ENCODE measurements at places on chromosomes 2 and 18.
A peak's percentile ranks its signal among the peaks of the same experiment; 100 is the strongest.

DNA sequence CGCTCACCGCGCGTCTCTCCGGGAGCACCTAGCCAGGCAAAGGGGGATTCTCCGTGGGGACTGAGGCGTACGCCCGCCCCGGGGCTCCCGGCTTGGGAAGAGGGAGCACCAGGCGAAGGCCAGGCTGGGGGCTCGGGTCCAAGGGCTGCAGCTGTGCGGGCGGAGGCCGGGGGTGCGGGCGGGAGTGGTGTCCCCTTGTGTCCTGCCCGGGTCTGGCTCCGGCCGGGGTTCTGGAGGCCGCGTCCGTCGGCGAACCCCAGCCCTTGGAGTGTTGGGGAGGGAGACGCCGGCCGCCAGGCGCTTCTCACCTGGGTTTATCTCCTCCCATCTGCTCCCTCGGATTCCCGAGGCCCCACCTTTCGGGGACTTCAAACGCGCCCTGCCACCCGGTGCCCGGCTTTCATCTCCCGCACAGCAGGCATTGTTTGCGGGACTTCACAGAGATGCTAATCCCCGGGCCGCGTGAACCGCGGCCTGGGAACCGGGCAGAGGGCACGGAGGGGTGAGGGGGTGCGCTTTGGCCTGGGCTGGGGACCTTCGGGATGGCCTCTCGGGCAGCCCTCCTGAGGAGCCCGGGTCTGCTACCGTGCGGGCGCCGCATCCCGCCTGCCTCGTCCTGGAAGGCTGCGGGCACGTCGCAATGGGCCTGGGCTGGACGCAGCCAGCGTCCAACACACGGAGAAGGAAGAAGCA, 5.0 kb upstream of the GBX2 start:
- DNase-seq: no peak

DNA sequence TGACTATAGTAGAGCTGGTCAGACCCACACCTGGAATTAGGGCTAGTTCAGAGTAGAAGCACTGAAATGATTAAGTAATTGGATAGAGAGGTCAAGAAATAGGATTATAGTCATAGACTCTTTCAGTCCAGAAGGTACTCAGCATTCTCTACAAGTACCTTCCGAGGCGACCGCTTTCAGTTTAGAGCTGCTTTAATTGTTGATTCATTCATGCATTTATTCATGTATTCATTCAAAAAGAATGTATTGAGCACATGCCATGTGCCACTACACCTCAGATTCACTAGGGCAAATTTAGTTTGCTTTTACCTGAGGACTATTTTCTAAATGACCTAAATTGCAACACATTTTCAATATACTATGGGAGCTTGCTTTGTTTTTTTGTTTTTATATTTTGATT, 48.7 kb downstream of the CRIM1 start:
- no peak for DNase-seq

- DNase-seq: no peak
These were observed 133.7 kb downstream of the KLHL29 start for GRCh38 chr2:23518481-23519333.

- no peak for DNase-seq
These were observed 204.5 kb upstream of the ARL4C start for GRCh38 chr2:234701421-234701820.

GRCh38 chr2:222933458-222933857, 72.6 kb downstream of the ACSL3 start:
- DNase-seq: no peak

GRCh38 chr2:69680001-69680675, 36.6 kb upstream of the AAK1 start:
- DNase-seq: no peak

DNA sequence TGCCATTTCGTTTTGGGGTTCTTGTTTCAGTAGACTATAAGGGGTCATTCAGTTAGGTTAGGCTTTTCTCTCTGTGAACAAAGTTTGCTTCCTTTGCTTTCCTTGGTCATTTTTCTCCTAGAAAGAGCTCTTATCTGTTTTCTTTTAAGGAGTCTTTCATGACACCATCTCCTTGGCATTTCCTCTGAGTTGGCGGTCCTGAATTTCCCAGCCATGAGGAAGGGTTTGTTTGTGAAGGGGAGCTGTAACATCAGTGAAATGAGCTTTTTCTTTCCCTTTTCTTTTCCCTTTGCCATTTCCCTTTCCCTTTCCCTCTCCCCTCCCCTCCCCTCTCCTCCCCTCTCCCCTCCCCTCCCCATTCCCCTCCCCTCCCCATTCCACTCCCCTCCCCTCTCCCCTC, 61.7 kb downstream of the MAP4K4 start:
- DNase-seq: peak; percentile 86

- DNase-seq: no peak
These were observed 1.5 kb downstream of the APCDD1 start for GRCh38 chr18:10455726-10456453.

GRCh38 chr2:117519721-117520120, 294.8 kb upstream of the DDX18 start:
- no peak for DNase-seq

DNA sequence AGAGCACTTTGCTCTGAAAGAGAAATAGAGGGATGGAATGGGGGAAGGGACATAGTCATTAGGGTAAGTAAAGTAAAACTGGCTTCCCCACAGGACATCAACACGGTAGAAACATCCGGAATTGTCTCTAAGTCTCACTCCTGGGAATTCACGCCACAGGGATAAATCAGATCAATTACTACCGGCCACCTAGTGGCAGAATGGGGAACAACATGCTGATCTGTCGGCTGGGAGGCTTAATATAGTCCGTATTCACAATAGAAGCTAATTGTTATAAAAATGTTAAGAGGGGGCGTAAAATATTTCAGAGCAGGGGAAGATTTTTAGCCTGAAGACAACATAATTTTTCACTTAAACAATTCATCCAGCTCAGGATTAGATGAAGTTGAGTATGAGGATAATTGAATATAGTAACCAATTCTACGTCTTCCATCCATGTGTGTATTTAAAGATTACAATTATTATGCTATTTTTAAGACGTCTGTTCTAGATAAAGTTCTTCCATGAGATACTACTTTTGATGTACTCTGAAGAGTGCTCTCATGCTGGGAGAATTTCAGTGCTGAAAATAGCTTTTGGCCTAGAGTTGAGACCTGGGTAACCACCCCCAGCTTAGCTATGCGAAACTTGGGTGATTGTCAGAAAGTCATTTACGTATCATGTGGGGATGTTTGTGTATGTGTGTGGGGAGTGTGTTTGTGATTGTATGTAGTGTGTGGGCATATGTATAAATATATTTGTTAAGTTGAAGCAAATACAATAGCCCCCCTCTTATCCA, 65.7 kb downstream of the LRRTM1 start:
- peak; percentile 6 for DNase-seq

- no peak for DNase-seq
These were observed 12.1 kb downstream of the CFAP65 start for GRCh38 chr2:219028996-219029828.

DNA sequence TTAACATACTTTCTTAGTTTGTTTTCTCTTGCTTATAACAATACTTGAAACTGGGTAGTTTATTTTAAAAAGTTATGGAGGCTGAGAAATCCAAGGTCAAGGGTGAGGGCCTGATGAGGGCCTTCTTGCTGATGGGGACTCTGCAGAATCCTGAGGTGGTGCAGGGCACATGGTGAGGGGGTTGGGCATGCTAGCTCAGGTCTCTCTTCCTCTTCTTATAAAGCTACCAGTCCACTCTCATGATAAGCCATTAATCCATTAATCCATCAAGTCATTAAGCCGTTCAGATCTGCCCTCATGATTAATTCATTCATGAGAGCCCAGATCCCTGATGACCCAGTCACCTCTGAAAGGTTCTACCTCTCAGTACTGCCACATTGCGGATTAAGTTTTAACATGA, 21.4 kb downstream of the ALMS1 start:
- DNase-seq: no peak

DNA sequence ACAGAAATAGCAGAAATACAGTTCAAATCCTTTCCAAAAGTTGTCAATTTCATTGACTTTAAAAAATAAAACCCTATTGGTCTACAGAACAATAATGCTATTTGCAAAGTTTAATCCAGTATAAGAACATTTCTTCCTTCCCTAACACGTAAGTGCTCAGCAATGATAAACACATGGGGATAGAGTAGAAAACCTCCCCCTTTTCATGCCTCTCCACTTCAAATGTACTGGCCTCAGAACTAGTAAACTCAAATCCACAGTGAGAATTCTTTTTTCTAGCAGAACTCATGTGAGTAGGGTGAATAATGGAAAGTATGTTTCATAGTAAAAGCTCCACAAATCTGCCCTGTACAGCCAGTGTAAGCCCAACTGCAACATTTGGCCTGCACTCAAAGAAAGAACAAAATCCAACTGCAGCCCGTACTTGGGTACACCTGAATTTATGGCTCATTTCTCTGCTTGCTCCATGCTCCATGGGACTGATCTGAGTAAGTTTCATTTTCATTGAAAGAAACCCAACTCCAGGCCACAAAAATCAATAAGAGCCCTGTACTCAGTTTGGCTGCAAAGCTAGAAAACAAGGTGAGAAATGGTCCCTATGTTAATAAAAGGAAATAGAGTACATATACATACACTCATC, 115.0 kb upstream of the RMDN2 start:
- DNase-seq: no peak

- no peak for DNase-seq
These were observed 133.3 kb downstream of the CAMKMT start for GRCh38 chr2:44495035-44495434.

GRCh38 chr2:27084297-27085061, 2.1 kb upstream of the KHK start:
- no peak for DNase-seq

DNA sequence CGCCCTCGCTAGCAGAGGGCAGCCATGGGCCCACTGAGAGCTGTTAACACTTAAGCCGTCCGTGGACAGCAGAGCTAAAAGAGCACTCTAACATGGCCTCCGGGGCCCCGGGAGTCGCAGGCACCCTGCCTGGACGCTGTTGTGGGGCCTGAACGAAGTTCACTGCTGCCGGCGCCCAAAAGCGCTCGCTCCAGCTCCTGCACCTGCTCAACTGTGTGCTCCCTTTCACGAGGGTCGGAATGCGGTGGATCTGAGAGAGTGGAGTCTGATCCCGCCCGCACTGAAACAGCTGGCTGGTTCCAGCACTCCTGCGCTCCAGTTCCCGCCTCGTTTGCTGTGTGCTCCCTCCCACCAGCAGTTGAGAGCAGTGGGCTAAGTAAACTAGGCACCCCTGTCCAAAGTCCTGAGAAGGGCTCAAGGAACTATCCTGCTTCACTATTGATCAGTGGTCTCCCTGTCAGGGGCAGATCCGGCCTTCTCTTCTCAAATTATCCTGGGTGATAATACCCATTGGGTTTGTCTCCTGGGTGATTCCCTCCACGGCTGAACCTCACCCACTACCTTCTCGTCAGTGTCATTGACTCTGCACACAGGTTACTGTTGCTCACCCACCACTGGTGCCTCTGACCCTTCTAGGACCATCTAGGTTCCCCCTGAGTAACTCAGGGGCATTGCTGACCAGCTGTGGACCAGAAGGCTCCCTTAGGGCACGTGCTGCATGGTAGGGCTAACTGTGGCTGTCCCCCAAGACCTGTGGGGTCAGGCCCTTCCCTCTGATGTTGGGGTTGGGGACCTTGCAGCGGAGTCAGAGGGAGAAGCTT, 23.5 kb downstream of the B3GNT7 start:
- DNase-seq: no peak

GRCh38 chr2:204869132-204869823, 324.0 kb downstream of the PARD3B start:
- DNase-seq: no peak

DNA sequence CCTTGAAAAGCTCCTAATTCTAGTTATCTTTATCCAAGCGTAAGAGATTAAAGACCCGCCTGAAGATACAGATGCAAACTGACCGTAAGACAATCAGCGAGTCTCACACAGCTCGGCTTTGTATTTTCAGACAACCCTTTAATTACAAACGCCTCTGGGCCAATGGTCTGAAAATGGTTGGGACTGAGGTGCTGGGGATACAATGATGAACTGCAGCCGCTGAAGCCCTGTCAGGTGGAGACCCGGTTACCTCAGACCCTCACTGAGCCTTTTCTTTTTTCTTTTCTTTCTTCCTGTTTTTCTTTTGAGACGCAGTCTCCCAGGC, 715 bp upstream of the CFAP36 start:
- DNase-seq: no peak

DNA sequence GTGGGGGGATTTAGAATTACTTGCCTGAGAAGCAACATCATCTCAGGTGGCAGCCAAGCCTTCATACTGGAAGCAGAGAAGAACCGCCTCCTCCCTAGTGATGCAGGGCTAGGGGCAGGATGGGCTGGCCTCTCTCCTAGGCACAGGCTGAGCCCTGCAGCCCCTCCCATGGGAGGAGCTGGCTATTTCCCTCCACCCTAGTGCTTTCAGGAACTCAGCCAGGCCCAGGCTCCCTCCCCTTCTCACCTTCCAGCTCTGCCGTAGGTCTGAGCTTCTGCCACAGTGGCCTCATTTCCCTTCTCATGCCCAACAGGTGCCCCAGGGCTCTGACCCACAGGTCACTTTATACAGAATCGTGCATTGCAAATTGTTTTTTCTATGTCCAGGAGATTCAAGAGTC, 31.0 kb downstream of the CENPA start:
- DNase-seq: no peak

DNA sequence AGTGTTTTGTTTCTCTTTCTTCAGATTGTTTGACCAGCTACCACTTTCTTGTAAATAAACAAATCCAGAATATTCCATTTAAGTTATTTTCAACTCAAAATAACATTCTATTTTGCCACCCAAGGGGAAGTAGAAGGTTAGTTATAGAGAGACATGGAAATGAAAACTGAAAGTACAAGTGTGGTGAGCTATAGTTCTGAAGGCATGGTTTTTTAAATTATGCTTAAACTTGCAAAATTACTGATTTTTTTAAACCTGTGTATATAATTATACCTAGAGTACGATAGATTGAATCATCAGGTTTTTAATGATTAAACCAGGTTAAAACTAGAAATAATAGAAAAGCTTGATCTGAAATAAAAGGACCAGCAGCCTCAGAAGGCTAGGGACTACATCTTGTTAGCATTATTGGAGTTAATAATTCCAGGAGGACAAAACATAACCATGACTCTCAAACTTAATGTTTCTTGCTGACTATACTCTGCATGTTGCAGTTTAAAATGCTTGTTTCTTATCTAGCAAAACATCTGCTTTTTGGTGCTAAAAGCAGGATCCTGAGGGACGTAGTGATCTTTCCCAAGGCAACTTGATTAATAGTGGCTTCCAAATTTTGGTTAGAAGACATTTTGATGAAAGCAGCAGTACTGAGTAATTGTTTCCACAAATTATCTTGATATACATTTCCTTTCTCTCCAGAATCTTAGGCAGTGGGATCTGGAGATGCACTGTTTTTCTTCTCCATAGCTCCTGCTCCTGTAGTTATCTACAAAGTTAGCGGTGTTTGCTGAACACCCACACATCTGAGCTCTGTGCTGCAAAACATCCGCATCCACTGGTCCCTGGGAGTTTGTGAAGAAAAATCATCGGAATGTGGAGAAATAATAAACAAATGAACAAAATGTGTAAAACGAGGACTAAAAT, 327.2 kb upstream of the PKDCC start:
- DNase-seq: no peak
